ENCODE measurements at places on chromosomes 4 and X.

- no peak for DNase-seq
These were observed 50.3 kb upstream of the ENPP6 start for GRCh38 chr4:184267673-184268583.

- no peak for DNase-seq
These were observed 26.0 kb downstream of the AFM start for GRCh38 chr4:73507541-73507940.

DNA sequence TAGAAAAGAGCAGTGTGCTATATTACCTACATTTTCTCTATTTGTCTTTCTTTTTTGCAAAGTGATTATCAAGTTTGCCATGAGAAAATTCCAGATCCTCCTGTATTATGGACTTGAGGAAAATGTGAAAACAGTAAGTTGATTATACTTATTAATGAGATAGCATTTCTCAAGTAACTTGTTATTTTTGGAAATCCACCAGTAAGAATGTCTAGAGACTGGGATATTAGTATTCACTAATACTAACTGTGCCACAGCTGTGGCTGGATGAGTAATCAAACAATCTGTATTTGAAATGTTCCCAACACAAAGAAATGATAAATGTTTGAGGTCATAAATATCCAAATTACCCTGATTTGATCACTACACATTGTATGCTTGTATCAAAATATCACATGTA, 147.0 kb upstream of the CTSO start:
- DNase-seq = no peak

DNA sequence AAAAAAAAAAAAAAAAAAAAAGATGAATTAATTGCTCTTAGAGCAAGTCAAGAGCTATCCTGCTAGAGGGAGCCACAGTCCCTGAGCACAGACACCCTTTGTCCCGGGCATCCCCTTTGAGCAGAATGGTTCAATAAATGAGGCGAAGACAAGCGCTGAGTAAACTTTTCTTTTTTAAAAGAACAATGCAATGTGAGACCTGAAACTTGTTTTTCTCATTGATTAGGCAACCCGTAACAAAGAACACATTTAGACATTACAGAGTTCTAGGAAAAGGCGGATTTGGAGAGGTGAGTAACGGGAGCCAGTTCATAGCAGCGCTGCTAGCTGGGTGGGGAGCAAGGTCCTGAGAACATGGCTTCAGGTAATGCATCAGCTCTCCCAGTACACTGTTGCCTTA, 46.1 kb downstream of the GRK4 start:
- no peak for DNase-seq

DNA sequence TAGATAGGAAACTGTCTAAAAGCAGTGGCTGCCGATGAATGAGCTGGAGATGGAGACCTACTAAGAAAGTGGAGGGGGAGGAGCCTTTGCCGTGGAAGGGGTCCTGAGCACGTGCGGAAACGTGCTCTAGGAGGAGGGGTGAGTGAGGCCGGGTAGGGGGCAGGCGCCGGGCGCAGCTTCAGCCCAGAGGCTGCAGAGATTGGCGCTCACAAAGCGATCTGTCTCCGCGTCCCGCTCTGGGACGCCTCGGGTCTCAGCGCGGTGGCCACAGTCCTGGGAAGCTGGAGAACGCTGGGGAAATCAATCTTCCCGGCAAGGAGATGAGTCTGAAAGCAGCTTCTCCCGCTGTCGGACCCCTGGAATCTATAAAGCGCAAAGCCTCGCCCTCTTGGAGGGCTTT, 444 bp upstream of the ARHGAP6 start:
- DNase-seq = no peak

DNA sequence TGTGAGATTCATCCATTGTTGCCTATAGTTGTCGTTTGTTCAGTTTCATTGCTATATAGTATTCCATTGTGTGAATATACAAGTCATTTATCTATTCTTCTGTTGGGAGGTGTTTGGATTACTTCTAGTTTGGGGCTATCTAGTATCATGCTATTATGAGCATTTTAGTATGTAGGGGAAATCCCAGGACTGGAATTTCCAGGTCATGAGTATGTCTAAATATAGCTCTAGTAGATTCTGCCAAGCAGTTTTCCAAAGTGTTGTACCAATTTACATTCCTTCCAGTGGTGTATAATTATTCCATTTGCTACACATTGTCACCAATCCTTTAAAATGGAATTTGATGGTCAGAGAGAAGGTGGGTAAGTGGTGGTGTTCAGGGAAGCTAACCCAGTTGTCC, 30.1 kb downstream of the EGFL6 start:
- DNase-seq = no peak

DNA sequence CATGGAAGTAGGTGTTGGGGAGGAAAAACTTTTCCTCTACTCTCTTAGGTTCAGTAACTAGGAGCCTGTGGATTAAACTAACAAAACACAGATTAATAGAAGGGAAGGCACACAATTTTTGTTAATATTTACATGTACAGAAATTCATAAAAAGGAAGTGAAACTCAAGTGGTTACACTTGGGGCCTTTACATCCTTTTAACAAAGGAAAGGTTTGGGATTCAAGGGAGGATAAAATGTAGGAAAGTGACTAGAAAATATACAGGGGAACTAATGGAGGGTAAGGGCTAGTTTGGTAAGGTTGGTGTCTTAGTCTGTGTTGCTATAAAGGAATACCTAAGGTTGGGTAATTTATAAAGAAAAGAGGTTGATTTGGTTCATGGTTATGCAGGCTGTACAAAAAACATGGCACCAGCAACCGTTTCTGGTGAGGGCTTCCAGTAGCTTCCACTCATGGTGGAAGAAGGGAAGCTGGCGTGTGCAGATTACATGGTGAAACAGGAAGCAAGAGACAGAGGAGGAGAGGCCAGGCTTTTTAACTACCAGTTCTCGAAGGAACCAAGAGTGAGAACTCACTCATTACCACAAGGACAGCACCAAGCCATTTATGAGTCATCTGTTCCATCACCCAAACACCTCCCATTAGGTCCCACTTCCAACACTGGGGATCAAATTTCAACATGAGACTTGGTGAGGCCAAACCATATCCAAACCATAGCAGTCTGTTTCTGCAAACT, 124.4 kb downstream of the CHRDL1 start:
- no peak for DNase-seq

GRCh38 chrX:153306527-153307115, 14.9 kb downstream of the PNMA6F start:
- no peak for DNase-seq

DNA sequence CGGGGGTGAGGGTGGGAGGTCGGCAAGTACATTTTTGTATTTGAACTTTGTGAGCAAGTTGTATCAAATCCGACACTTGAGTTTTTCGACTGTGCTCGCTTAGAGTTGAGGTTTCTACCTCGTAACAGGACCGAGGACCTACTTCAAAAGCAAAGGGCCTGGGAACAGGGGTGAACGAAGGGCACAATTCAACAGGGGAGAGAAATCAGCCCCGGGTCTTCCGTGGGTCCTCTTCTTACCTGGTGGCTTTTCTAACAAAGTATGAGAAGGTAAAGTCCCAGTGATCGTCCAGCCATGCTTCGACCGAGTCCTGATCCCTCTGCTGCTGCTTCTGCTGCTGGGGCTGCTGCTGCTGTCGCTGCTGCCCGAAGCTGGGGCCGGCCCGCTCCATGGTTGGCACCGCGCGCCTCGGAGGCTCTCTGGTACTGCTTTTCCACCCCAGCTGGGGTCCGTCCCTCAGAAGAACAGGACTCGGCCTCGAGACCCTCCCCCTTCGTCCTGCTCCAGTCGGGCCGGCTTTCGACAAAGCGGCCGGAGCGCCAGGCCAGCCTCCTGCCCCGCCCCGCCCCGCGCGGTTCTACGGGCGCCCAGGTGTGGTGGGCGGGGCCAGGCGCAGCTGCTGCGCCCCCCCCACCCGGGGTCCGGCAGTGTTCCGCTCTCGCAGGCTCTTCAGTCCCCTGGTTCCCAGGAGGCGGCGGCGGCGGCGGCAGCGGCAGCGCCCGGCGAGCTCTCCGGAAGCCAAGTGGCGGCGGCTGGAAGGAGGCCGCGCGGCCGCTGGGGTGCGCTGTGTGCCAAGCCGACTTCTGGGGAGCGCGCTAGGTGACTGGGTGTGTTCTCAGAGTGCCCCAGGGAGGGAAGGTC, at the start of gene PDE5A:
TSS of gene PDE5A (minus strand) at position 524 of the 861 bp plus-strand sequence. CDS start at position 391, 133 bp downstream.
- DNase-seq = peak; percentile 41

DNA sequence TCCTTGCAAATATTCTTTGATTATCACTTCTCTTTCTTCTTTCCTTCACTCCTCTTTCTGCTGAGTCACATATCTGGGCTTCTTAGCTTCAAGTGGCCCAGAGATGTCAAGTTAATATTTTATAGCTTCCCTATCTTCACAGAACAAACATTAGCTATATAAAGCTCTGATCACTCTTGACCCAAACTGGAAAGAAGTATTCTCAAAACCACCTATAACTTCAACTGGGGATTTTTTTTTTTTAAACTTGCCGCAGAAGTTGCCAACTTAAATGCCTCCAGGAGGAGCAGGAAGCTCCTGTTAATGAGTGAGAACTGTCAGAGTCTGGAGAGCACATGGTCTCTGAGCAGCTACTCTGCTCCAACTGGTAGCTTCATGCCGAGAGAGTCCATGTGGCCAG, 233.3 kb upstream of the EDNRA start:
- DNase-seq = no peak

- DNase-seq = no peak
These were observed 160.7 kb downstream of the DLG3 start for GRCh38 chrX:70605352-70605751.

DNA sequence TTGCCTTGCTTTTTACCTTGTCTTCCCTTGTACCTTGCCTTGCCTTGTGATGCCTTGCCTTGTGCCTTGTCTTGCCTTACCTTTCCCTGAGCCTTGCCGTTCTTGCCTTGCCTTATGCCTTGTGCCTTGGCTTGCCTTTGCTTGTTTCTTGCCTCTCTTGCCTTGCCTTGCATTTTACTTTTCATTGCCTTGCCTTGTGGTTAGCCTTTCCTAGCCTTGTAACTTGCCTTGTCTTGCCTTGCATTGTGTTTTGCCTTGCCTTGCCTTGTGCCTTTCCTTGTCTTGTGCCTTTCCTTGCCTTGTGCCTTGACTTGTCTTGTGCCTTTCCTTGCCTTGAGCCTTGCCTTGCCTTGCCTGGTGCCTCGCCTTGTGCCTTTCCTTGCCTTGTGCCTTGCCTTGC, 84.6 kb downstream of the TAB3 start:
- no peak for DNase-seq

DNA sequence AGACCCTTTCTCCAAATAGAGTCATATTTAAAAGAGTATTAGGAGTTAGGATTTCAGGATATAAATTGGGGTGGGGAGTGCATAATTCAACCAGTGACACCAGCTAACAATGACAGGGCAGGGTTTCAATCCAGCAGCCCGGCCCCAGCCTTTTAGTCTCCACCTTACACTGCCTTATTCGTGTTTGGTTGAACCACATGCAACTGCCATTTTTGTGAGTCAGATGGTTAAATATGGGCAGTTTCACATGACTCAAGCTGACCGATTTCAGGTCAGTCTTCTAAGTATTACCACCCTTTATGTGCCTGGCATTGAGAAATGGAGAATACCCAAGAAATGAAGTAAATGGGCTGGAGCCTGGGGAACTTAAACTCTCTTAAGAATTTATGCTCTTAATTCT, 102.8 kb downstream of the STOX2 start:
- no peak for DNase-seq

GRCh38 chr4:91267543-91267942, 1036.2 kb upstream of the GRID2 start:
- DNase-seq = no peak

GRCh38 chrX:40152741-40153344, 55.1 kb upstream of the BCOR start:
- DNase-seq = peak; percentile 19

GRCh38 chrX:4579999-4580398, 866.5 kb upstream of the PRKX start:
- DNase-seq = no peak

- no peak for DNase-seq
These were observed 1397.5 kb downstream of the PCDH7 start for GRCh38 chr4:32117693-32118092.

DNA sequence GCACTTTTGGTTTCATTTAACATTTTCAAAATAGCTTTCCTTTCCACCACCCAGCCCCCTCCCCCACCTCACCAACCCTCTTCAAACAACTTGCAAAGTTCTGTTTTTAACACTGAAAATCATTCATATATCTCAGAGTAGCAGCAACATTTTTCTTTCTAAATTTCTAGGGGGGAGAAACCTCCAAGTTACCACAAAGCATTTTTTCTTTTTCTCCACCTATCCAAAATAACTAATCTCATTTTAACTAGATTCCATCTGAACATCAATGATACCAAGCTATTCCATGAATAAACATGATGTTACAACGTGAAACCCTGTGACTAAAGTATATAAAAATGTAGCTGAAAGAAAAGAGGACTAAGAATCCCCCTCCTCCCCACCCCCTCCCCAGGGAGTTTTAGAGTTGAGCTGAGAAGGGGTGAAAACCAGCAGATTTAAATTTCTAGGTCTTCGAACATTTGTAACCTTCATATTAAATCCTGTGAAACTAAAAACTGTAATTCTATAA, 5.2 kb downstream of the LDB2 start:
- no peak for DNase-seq

DNA sequence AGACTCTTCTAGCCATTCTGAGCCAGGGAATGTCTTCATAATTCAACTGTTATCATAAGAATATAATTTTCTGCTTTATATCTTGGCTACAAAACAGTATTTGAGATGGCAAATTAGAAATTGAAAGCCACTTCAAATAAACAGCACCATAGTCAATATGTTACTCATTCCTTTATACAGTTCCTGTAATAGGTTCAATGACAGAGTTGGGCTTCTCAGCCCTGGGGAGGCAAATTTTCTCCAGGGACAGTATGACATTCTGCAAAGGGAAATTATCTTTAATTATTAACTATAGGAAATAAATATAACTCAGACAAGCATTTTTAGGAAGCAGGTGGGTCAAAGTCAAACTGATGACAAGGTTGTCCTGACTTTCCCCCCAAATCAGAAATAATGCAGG, 71.9 kb upstream of the RPS6KA6 start:
- no peak for DNase-seq

DNA sequence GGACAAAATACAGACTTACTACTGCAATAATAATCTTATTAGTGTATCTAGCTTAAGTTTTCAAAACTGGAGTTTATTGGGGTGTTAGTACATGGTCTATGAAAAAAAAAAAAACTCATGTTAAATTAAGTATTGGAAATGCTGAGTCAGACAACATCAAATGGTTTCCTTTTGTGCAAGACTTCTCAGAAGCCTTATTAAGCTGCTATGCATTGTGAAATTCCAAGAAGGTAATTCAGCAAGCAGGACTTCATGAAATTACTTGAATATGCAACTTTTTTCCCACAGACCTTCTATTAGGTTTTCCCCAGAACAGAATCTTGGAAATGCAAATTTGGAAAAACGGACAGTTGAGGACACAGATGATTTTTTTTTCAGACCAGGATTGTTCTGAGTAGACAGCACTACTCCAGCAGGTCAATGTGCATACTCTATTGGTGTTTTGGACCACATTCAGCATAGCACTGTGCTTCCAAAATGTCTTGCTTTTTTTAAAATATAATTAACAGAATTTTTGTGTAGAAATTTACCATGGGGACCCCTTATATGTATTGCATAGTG, 568.8 kb upstream of the TENM3 start:
- DNase-seq = no peak

GRCh38 chrX:125203365-125203736, 116.3 kb upstream of the TEX13C start:
- DNase-seq = no peak
